ENCODE measurements at places on chromosomes 16 and 17.

DNA sequence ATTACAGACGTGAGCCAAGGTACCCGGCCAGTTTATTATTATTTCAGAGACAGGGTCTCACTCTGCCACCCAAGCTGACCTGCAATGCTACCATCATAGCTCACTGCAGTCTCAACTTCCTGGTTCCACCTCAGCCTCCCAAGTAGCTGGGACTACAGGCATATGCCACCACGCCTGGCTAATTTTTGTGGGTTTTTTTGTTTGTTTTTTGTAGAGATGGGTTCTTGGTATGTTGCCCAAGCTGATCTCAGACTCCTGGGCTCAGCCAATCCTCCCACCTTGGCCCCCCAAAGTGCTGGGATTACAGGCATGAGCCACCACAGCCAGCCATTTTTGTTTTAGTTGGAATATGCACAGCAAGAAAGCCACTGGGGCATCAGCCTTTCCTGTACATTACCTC, 115.7 kb downstream of the MRM1 start:
- no peak for DNase-seq

GRCh38 chr16:89275837-89276720, 58.6 kb downstream of the ZNF778 start:
- DNase-seq, result no peak

DNA sequence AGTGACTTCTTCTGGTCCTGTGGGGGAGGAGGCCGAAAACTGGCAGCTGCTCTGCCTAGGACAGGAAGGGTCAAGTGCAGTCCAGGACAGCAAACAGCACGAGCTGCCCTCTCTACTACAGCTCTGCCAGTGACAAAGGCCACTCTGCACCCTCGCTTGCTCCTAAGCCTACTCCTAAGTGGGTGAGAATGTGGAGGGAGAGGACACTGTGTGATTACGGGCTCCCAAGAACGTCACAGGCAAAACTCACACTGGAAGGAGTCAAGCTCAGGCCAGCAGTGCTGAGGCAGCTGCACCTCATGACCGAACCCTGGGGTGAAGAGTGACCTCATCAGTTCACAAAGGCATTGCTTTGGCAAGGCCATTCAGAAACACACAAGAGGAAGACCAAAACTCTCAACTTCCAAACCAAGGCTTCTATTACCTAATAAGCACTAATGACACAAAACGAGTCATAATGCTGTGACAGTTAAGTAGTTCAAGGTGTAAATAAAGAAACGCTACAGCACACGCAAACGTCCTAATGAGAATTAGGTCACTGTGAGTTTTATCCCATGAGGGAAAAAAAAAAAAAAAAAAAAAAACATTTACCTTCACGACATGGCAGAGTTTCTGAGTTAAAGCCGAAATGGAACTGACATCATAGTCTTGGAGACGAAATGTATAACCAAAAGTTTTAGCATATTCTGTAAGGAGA, 35.1 kb downstream of the MARF1 start:
- no peak for DNase-seq

DNA sequence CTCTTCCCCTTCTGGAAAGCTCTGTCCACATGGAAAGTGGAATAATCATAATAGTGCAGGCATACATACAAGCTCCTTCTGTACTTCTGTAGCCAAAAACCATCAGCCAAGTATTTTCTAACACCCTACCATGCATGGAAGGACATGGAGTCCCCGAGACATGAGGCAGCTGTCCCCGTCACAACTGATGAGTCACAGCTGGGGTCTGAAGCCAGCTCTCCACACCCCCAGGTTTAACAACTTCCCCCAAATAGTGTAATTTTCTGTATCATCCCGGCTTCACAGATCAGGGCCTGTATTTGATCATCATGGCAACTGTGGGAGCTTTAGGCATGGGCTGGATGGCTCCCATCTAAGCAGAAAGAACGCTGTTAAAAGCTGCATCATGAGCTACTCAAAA, 16.6 kb downstream of the C16orf96 start:
- DNase-seq, result no peak

DNA sequence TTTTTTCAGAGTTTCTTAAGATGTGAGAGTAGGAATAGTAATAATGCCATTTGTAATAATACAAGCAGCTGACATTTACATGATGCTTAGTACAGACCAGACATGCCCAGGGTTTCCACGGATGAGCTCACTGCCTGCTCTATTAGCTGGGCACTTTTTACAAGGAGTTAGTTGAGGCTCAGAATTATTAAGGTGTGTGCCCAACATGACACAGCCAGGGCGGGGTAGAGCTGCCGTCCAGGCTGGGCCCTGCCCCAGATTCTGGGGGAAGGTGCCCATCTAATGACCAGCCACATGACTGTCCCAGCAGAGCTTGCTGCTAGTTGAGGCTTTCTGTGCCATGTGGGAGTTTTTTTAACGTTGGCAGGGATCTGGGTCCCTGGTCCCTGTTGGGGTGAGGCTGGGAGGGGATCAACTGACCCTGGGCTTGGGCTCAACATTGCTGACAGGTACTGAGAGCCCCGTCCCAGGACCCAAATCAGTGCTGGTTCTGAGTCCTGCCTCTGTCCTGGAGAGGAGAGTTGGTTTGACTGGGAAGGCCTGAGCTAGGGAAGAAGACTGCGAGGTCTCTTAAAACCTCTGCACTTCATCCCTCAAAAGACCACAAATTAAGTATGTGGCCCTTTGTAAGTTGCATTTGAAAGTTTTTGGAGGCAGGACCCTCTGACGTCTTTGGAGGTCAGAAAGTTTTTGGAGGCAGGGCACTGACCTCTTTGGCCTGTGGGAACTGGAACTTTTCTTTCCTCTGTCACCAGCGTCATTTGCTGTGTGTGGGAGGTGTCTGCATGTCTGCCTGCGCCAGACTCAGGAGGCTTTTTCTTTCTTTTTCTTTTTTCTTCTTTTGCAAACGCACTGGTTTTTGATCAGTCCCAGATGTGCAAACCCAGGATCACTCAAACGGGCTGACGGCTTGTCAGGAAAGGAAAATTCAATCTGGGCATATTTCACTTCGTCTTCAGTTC, 2.2 kb downstream of the CRISPLD2 start:
- no peak for DNase-seq

GRCh38 chr17:73924114-73924908, 279.2 kb upstream of the RPL38 start:
- DNase-seq, result no peak

Data from stimulated activated CD4-positive, alpha-beta T cell treated with anti-CD3 and anti-CD28 coated beads, Interleukin-15, amount 100 ng/mL, for 48 hours (primary cell).